Chondrocyte (in vitro differentiated cells): ENCODE measurements at places on chromosomes 3 and 15.

DNA sequence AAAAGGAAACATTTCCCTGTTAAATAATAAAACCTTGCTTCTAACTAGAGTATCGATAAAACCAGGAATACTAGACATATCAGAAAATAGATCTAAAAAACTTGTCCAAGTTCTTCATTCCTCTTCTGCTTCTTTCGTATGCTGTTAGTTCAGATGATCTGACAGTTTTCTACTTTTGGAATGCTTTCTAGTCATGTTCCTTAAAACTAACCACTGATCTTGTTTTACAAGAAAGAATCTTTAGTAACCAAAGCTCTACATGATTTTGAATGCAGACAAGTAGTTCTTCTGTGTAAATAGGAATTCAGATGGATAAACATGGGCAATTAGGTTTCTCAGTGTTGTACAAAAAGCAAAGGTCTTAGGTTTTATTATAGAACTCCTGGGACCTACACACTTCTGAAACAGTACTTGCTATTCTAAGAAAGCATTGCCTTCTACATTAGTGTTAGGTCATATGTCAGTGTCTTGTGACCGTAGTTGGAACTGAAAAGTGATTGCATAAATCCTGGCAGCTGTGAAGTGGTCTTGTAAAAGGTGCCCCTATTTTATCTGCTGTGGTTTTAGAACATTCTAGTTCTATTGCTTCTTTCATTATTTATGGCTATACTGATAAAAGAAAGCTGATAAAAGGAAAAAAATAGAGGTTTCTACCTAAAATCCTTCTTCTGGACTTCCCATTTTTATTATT lies 40.7 kb downstream of the SNRK start:
- DNase-seq, result no peak

GRCh38 chr15:41022487-41023090 lies 69.3 kb downstream of the CHAC1 start:
- DNase-seq, result no peak

DNA sequence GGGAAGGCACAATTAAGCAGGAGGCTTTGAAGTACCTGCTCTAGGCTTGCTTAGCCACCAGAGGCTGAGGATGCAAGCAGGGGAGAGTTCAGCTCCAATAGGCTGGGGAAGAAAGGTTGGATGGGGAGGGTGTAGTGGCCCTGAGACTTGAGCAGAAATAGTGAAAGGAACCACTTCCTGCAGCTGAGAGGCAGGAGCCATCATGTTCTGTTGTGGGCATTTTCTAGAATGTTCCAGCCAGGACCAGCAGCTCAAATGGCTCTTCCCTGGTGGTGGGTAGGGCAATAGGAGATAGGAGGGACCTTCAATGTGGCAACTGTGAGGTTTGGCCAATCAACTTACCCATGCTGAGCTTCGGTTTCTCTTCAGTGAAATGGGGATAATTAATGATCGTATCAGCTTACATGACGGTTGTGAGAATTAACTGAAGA lies 79.1 kb upstream of the CGNL1 start:
- DNase-seq, result no peak

DNA sequence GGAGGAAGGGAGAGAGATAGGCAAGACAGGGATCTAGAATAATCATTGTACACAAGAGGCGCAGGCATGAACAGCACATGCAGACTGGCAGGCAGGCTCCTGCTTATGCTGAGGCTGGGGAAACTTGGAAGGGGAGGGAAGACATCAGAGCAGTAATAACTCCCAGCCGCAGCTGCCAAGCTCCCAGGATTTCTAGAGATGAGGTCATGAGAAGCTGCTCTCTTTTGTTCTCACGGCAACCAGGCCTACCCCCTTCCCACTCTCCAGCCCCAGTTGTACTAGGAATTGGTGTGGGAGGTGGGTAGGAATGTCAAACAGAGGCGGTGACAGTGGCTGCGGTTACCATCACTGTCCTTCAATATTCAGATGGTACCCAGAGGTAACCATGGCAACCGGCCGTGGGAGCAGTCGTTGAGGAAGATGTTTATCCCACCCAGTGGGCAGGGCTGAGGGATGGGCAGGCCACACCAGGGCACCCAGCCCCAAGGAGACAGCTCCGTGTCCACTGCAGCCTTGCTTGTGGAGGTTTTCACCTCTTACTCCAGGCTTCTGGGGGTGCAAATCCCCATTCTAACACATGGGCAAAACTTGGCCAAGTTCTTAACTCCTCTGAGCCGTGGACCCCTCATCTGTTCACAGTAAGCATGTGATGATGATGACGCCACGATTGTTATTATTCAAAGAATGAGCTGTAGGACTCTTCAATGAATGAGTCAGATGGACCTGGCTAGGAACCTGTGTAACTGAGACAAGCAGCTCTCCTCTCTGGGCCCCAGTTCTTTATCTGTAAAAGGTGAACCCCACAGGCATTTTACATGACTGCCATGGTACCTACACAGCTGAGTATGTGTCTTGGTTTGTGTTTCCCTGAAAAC lies 360.8 kb upstream of the PROK2 start:
- DNase-seq, result no peak

- no peak for DNase-seq
These were observed 565.9 kb downstream of the PDCD6IP start for GRCh38 chr3:34364335-34364734.

DNA sequence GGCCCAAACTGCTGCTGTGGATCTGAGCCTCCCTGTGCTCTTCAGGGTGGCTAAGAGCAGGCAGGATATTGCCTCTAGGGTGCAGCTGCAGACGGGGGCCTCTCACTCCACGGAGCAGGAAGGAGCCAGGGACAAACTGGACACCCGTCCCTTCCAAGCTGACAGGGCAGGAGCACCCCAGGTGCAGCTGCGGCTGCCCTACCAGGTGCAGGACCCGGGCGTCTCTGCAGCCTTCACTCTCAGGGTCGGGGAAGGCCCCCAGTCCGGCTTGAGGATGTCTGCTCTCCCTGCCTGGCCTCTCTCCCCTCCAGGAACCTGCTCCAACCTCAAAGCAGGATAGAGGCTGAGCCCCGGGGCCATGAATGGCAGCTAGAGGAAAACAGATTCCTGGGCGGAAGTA lies 1554.9 kb upstream of the CADM2 start:
- DNase-seq, result peak; percentile 85

GRCh38 chr15:41886741-41887140 lies 7.1 kb downstream of the SPTBN5 start:
- DNase-seq, result no peak

GRCh38 chr3:55622733-55623132 lies 135.6 kb upstream of the WNT5A start:
- no peak for DNase-seq

GRCh38 chr15:27342991-27343390 lies 372.0 kb downstream of the GABRG3 start:
- no peak for DNase-seq
